NCI-H1694 (cell line): ENCODE measurements at places on chromosomes 1 and 21.
A peak's percentile ranks its signal among the peaks of the same experiment; 100 is the strongest.

DNA sequence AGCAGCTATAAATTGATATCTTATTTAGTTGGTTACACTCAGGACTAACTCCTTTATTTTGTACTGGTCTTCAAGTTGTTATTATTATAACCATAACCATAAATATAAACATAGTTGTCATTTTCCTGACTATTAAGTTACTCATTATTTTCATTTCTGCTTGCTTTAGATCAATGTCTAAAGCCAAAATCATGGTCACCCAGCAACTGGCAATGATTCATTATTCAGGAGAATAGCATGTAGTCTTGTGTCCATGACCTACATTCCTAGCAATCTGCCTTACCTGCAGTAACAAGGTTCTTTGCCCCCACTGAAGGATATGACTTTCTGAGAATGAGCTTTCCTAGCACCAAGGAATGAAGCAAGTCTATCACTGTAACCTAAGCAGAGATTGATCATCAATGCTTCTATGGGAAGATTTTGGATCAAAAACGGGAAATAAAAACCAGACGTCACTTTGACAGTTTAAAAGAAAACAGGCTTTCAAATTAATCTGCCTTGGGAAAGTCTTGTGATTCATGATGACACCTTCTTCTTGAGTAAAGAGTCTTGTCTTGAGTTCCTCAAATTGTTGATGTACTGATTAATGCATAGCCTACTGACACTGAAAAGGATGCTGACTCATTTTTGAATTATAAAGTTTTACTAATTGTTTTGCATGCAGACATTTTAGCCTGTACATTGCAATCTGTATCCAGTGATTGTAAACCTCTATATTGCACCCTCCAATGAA lies 203.3 kb upstream of the IVNS1ABP start:
- no peak for DNase-seq

GRCh38 chr1:66752000-66752592 lies at the start of gene DYNLT5:
DYNLT5 (plus strand) TSS chr1:66752459; CDS start chr1:66754659, 2,200 bp downstream.
- no peak for DNase-seq

GRCh38 chr1:206479183-206480125 lies 9.2 kb downstream of the IKBKE start:
- DNase-seq: peak; percentile 77

DNA sequence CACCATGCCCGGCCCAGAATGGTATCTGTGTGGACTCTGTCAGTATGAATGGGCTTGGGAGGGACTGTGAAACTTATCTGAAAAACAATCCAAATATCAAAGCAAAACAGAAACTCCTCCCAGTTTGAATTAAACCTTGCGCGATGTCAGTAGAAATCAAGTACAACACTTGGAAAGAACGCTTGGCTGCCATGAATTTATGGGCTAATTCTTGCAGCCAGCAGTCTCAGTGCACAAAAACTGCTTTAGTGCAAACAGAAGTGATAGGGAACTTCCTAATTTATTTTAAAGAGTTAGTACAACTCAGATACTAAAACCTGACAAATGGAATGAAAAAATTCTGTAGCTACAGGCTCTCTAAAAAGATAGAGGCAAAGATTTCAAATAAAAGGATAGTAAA lies 8.5 kb downstream of the CLCA1 start:
- DNase-seq: no peak

DNA sequence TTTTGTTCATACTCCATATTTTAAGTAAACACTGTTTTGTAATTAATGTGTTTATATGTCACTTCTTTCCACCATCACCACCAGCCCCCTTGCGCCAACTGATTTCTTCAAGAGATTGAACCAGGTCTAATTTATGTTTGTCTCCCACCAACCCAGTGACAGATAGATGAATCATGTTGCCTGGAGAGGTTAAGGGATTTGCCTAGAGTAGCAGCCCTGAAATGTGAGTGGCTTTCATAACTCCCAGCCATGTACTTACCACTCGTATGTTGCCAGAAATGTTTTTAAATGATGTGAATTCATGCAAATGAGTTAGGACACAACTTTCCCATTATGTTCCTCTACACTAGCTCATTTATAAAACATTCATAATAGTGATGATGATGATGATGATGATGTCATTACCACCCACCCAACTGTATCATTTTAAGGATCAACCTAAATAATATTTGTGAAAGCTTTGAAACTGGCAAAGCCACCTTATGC lies 86.9 kb downstream of the LRRC8D start:
- DNase-seq: no peak

GRCh38 chr1:54335755-54336108 lies 70.5 kb downstream of the SSBP3 start:
- DNase-seq: no peak

- DNase-seq: no peak
These were observed 20.6 kb downstream of the GPR3 start for GRCh38 chr1:27413004-27413403.

- no peak for DNase-seq
These were observed 7.7 kb upstream of the LMNA start for GRCh38 chr1:156106624-156107488.

GRCh38 chr21:46362946-46363345 lies 39.0 kb downstream of the PCNT start:
- DNase-seq: no peak
